ENCODE measurements at places on chromosomes 13 and 19.

DNA sequence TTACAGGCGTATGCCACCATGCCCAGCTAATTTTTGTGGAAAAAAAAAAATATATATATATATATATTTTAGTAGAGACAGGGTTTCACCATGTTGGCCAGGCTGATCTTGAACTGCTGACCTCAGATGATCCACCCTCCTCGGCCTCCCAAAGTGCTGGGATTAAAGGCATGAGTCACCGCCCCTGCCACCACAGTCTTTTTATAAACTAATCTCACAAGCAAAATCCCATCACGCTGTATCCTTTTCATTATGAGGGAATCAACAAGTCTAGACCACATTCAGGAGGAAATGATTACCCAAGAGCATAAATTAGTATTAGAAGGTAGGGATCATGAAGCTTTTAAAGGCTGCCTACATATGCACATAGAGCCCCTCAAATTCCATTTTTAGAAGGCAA lies 210.6 kb upstream of the NBEA start:
- no peak for DNase-seq

GRCh38 chr13:40770609-40770933 lies 419 bp downstream of the MRPS31 start:
- DNase-seq, result no peak

DNA sequence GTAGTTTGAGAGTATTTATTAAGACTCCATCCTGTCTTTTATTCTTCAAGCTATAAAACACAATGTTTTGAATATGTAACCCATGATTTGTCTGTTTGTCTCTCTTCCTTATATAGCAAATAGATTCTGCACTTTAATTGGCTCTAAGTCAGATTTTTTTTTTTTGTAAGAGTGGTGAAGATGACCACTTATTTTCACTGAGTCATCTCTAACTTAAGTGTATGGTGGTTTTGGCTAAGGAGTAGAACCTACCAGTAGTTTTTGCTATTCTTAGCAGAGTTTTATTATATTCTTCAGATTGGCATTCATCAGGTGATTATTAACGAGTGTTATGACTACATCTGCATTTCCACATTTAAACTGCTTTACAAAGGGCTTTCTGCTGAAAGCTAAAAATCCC lies 194.7 kb downstream of the LMO7 start:
- no peak for DNase-seq

GRCh38 chr19:17137417-17137816 lies 61.8 kb downstream of the MYO9B start:
- DNase-seq, result peak; percentile 37

- no peak for DNase-seq
Measured at GRCh38 chr13:28426381-28426780, 68.5 kb downstream of the FLT1 start.
